Small intestine (tissue), 16 donors: ENCODE measurements at places on chromosomes 6 and 20.

- no peak for DNase-seq
- H3K27ac ChIP-seq = peak overlapping the region; percentile 46
- no peaks in the 10 kb centered on the region for H3K36me3 ChIP-seq
- H3K27me3 ChIP-seq = peaks cover 4% of the 10 kb centered on the region
- no peak overlapping the region for H3K4me3 ChIP-seq
- no peaks in the 10 kb centered on the region for H3K4me1 ChIP-seq
These were observed 3.3 kb upstream of the BIRC7 start for GRCh38 chr20:63232235-63233060.

DNA sequence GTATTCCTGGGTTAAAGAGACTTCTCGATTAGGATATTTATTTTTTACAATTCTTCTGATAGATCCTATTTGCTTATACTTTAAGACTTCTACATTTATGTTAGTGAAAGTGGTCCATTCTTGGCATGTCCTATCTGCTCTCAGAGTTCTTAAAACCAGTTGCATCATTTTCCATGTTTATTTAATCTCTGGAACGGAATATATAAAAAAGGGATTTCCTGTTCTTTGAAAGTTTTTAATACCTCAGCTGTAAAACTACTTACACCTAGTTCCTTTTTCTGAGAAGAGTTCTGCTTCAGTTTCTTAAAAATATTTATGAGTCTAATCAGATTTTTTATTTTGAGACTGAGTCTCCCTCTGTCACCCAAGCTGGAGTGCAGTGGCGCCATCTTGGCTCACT is 18.0 kb upstream of the MYL9 start:
- no peak overlapping the region for H3K27ac ChIP-seq
- peaks cover 29% of the 10 kb centered on the region for H3K36me3 ChIP-seq
- no peak overlapping the region for H3K4me3 ChIP-seq
- DNase-seq = no peak
- no peaks in the 10 kb centered on the region for H3K4me1 ChIP-seq
- no peaks in the 10 kb centered on the region for H3K27me3 ChIP-seq

DNA sequence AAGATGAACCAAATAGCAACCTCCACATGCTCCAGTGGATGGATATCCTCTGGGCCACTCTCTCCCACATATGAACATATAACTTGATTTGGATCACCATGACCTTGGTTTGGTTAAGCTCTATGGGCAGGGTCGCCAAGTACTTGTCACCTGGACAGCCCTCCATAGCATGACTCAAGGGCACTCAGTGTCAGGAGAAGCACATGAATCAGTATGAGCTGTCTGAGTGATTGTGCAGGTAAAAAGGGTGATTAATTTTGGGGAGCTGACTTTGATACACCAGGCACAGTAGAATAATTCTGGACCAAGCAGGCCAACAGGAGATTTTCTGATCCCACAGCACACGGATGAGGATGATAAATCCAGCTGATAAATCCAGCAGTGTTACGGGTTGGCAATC is 74.4 kb downstream of the OPRM1 start:
- H3K4me1 ChIP-seq = no peaks in the 10 kb centered on the region
- no peak overlapping the region for H3K27ac ChIP-seq
- H3K4me3 ChIP-seq = no peak overlapping the region

GRCh38 chr6:3340894-3341293 is 82.1 kb downstream of the PSMG4 start:
- H3K27ac ChIP-seq = no peak overlapping the region
- no peak for DNase-seq
- no peaks in the 10 kb centered on the region for H3K27me3 ChIP-seq
- peaks cover 19% of the 10 kb centered on the region for H3K4me1 ChIP-seq

- no peaks in the 10 kb centered on the region for H3K36me3 ChIP-seq
- no peak overlapping the region for H3K4me3 ChIP-seq
- H3K27me3 ChIP-seq = no peaks in the 10 kb centered on the region
- H3K4me1 ChIP-seq = no peaks in the 10 kb centered on the region
- no peak for DNase-seq
These were observed 151.7 kb upstream of the CEP162 start for GRCh38 chr6:84379142-84379541.

- no peaks in the 10 kb centered on the region for H3K27me3 ChIP-seq
- no peaks in the 10 kb centered on the region for H3K36me3 ChIP-seq
- no peak overlapping the region for H3K27ac ChIP-seq
- no peak for DNase-seq
- no peak overlapping the region for H3K4me3 ChIP-seq
These were observed 218.8 kb upstream of the MMS22L start for GRCh38 chr6:97501853-97502252.

DNA sequence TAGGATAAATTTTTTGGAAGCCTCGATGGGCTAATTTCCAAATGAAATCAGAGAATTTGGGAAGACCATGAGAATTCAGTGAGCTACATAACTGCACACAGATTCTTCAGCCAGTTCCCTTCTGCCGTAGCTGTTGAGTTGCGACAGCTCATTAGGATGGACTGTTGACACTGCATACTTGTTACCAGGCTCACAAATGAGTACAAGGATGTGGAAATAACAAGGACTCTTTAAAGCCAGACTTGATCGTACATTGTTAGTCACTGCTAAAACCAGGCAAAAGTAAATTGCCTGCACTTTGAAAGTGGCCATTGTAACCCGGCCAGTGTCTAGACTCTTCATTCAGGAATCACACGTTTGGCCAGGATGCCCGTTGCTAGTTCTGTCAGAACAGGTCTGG is 37.0 kb downstream of the NDUFAF5 start:
- H3K27me3 ChIP-seq = no peaks in the 10 kb centered on the region
- no peaks in the 10 kb centered on the region for H3K4me1 ChIP-seq
- no peak overlapping the region for H3K27ac ChIP-seq
